ENCODE measurements at places on chromosomes 12 and 14.

- DNase-seq = no peak
Observed at GRCh38 chr14:106187216-106187615, 660.8 kb downstream of the TMEM121 start.

GRCh38 chr12:48193623-48194022 is 9.5 kb downstream of the OR10AD1 start:
- no peak for DNase-seq

DNA sequence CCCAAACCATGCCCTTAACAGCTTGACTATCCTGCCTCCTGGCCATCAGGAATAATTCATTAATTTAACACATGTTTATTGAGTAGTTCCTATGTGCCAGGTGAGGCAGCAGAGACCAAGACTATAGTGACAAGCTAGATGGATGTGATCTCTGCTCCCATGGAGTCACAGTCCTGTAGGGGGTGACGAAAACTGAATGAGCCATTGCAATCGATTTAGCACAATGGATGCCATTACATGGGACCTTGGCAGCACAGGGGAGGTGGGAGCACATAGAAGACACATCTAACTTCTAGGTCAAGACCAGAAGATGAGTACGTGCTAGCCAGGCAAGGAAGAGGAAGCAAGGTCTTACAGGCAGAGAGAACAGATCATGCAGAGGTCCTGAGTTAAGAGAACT is 68.7 kb downstream of the NOS1 start:
- no peak for DNase-seq

GRCh38 chr12:123879101-123879500 is 93.5 kb downstream of the CCDC92 start:
- DNase-seq = no peak

- DNase-seq = no peak
Observed at GRCh38 chr12:123973552-123974341, 732 bp downstream of the ZNF664 start.

GRCh38 chr12:7695566-7696197 is at the start of gene GDF3:
Gene GDF3 (minus strand): TSS chr12:7695775. CDS start chr12:7695728, 47 bp downstream.
- no peak for DNase-seq

- no peak for DNase-seq
Observed at GRCh38 chr12:123571343-123571813, 13.0 kb upstream of the TMED2 start.

- no peak for DNase-seq
Observed at GRCh38 chr12:10048526-10048925, 18.0 kb downstream of the CLEC9A start.

DNA sequence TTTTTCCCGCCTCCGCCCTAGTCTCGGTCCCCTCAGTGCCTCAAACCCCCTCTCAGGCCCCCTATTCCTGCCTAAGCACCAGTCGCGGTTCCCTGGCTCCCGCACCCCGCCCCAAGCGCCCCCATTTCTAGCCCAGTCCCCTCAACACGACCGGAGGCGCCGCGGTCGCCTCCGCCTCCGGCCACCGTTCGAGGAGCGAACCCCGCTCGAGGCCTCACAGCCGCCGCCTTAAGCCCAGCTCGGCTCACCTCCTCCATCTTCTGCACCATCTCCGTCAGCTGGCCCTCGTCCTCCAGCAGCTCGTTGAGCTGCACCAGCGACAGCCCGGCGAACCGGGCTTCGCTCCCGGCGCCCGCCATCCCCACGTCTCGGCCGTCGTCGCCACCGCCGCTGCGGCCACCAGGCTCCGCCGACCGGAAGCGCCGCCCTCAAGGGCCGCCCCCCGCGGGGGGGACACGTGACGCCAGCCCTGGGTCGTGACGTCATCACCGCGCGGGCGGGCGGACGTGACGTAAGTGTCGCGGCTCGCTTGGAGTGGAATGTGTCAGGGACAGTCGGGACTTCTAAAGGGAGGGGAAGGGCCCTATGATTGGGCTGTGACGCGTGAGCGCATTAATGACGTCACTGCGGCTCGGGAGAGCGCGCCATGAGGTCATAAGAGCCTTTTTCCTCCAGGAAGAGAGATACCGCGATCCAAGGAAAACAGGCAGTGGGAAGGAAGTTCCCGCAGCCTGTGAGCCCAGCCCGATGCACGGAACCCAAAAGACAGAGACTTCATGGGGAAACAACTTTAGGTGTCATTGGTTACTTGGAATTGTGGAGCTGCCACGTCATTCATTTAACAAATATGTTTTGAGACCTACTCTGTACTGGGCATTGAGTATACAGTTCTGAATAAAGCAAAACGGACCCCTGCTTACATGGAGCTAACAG is at the start of gene VPS37B:
Gene VPS37B (minus strand): TSS at position 421 of the 933 bp plus-strand sequence. CDS start 62 bp downstream, at position 359.
- no peak for DNase-seq

DNA sequence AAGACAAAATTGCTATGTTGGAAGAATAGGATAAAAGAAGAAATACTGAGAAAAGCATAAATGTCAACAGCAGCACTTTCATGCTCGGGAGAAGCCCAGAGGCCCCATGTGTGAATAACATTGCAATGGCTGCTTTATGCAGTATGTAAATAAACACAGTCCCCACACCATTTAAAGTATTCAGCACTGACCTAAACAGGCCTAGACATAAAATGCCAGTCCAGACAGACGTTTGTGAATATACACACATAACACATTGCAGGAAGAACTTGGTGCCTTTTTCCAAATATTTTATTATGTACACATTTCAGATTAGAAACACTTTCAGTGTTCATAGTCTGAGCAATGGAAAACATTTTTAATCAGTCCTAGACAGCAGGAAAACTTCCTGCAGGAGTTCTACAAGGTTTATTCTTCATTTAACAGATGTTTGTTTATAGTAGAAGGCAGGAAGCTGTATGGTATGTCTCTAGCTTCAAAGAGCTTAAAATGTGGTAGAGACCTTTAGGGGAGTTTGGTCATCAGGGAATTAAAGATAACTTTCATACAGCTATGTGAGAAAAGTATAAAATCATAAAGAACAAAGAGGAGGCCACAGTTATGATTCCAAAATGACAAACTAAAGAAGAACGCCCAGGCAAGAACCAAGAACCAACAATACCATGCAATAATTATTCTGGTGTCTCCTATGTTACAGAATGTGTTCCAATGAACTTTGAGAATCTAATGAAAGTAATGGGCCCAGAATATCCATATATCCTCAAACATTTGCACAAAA is 30.6 kb upstream of the SLC38A2 start:
- DNase-seq = no peak

Measured in smooth muscle cell of the brain vasculature (primary cell).